NCI-H2171 (cell line): ENCODE measurements at places on chromosomes 2 and 18.

- no peak for DNase-seq
These were observed 56.3 kb upstream of the GULP1 start for GRCh38 chr2:188235364-188235763.

DNA sequence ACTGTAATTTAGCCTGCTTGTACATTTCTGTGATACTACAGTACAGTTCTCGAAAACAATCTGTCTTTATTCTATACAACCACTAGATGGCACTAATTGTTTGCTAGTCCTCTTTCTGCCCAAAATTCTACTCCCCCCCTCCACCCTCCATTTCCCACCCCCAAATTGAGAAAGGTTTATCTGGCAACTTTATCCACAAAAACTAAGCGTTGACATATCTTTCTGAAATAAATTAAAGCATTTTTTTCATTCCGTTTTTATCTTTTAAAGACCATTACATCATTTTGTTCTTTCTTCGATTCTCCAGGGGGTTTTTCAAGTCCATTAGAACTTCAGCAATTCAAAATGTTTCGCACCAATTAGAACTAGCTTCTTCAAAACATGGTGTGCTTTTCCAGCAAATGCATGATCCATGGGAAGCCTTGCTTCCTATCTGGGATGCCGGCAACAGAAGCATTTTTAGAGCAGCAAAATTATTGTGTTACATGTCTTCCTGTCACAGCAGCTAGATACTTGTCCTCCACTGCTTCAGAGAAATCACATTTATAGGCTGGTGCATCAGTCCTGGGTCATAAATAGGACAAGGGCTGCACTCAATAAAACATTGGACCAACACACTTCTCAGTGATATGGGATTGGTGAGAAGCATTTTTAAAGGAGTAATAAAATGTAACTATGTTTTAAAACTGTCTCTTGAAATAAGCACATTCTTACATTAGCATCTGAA is 241.3 kb downstream of the PAX3 start:
- no peak for DNase-seq

GRCh38 chr18:9941660-9942059 is 27.8 kb downstream of the VAPA start:
- DNase-seq, result no peak

DNA sequence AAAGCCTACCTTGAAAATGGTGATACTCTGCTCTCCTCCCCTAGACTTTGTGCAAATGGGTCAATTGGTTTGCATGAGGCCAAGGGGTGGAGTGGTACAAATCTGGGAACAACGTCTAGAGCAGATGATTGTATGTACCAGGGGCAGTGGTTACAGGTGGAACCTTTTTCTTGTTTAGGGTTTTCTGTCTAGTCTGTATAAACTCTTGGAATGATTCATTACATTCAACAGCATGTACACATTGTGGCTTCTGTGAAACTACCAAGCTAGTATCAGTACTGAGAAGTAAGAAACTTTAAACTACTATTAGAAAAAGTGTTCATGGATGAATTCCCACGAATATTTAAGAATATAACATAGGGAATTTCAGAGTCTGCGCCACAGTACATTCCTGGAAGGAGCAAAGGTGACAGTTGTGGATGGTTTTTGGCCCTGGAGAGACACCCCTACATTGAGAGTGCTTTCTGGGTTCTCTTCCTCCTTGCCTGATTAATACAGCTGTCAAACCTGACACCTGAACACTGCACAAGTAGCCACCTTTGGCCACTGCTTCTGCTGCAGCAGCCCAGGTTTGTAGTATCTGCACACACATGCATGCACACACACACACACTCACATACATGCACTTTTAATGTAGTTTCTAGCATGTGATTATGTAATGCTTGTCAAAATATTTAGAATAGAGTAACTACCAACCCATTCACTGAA is 30.0 kb downstream of the CFAP221 start:
- DNase-seq, result no peak

- DNase-seq, result no peak
These were observed 156.1 kb downstream of the MYO1B start for GRCh38 chr2:191401287-191401686.

DNA sequence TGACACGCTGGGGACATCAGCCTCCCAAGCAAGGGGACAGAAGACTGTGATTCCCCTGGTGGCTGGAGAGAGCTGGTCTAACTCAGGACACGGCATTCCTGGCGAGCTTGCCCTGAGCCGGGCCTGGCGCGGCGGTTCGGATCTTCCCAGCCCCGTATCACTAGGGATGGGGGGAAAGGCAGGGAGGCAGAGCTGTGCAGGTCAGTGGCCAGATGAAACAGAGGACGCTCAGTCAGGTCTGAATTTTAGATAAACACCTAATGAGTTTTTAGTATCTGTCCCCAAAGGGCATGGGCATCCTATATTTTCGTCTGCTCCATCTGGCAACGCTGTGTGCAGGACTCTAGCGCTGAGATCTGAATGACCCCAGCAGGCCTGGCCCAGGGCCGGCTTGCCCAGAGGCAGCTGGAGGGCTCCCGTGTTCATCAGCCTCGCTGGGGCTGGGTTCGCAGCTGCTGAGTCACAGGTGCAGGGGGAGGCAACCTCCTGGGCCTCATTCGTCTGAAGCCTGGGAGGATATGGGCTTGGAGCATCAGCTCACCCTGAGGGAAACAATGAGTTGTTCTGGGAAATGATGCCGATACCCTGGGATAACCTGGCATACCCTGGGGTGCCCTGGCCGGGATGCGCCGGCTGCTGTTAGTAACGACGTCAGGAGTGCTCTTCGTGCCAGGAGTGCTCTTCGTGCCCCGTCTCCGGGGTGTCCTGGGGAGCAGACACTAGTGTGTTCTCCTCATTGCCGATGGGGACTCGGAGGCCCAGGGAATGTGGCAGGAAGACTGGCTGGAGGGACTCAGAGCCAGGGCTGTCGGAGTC is 48.1 kb upstream of the HPCAL1 start:
- DNase-seq, result peak; percentile 27

DNA sequence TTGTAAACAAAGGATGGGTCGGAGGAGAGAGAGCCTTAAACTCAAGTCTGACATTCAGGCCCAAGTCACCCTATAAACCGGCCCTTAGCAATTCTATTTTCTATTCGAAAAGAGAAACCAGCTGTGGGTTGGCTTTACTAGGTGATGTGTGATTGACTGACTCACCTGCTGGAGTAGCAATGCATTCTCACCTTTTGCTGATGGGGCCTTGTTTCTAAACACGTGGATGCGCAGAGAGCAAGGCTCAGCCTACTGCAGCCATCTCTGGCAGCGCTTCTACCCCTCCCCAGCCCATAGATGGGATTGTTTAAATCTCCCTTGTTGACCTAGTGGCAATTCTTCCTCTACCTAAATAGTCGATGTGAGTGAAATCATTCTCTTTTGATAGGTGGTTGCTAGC is 138.5 kb downstream of the MEIS1 start:
- DNase-seq, result no peak

DNA sequence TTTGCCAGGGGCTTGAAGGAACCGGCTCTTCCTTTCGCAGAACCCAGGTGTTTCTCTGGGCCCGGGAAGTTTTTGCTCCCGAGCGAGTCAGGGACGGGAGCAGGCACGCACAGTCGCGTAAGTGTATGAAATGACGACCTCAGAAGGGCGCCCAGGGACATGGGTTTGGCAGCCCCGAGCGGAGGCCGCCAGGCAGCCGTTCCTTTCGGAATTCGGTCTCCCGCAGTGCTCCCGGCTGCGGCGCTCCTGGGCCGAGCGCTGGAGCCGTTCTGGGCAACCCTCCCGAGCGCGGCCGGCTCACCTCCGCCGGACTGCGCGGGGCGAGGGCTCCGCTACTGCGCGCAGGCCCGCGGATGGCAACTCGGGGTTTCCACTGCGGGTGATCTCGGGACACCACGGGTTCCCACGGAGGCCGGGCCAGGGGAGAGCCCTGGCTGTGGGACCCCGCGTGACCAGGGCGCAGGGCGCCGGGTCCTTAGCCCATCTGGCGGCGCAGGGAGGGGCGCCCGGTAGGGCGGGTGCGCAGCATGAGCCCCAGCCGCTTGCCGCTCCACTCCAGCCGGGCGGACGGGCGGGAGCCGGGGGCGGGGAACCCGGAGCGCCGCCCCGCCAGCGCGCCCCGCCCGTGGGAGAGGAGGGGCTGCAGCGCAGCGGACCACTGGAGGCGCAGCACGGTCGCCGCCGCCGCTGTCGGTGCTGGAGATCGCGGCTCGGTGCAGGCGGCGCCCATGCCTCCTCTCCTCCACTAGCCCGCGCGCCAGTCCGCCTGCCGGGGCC is at the start of gene OSBPL6:
TSS of gene OSBPL6 (plus strand) at position 690 of the 777 bp plus-strand sequence. CDS start 111,673 bp downstream, outside the sequence.
- peak; percentile 76 for DNase-seq

DNA sequence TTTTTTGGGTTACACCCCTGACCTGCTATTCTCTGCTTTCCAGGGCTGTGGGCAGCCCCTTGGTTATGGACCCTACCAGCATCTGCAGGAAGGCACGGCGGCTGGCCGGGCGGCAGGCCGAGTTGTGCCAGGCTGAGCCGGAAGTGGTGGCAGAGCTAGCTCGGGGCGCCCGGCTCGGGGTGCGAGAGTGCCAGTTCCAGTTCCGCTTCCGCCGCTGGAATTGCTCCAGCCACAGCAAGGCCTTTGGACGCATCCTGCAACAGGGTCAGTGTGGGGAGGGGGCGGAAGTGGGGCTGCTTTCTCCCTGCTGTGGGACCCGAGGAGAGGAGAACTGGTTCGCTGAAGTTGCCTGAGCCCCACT is 9.7 kb upstream of the WNT10A start:
- no peak for DNase-seq

- no peak for DNase-seq
These were observed 5.1 kb upstream of the TTC27 start for GRCh38 chr2:32622570-32623310.

- DNase-seq, result no peak
These were observed 38.3 kb downstream of the MRPS9 start for GRCh38 chr2:105076121-105076520.

DNA sequence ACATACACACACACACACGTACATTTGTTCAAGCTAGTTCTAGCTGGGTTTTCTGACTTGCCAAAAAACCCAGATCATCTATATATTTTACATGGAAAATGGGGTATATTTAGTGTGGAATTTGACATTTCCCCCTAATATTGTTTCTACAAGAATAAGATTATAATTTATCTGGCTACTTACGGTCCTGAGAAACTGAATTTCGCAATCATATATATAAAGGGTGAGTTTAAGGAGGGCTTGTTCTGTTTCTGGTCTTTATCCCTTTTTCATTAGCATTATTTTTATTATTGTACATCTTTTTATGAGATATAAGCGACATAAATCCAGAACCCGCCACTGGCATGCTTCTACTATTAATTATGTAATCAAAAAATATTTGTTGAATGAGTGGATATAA is 528.9 kb downstream of the TMX3 start:
- no peak for DNase-seq

GRCh38 chr18:59382383-59382782 is 23.3 kb upstream of the LMAN1 start:
- DNase-seq, result no peak

- no peak for DNase-seq
These were observed 370.3 kb upstream of the LINC00305 start for GRCh38 chr18:64519201-64519600.

DNA sequence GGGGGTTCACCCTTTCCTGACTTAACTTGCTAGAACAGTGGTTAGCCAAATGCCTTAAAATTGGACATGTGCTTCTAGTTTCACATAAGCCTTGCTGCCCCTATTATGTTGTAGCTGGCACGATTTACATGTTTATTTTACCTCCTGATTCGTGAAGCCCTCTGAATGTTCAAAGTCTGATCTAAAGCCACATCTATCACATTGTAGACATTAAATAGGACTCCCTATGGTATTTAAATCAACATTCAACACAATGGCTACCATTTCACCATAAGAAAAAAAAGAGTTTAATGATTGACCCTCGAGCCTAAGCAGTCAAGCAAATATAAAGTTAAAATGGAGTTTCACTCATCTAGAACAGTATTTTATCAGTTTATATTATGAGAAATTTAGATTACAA is 151.5 kb downstream of the GULP1 start:
- no peak for DNase-seq

- DNase-seq, result no peak
These were observed 7.7 kb upstream of the GPC1 start for GRCh38 chr2:240427729-240428128.

- DNase-seq, result peak; percentile 12
These were observed 695.6 kb downstream of the TSN start for GRCh38 chr2:122451040-122451439.

GRCh38 chr2:16223841-16224177 is 283.5 kb downstream of the MYCN start:
- no peak for DNase-seq

- no peak for DNase-seq
These were observed 32.8 kb upstream of the TNS1 start for GRCh38 chr2:218035463-218036100.

DNA sequence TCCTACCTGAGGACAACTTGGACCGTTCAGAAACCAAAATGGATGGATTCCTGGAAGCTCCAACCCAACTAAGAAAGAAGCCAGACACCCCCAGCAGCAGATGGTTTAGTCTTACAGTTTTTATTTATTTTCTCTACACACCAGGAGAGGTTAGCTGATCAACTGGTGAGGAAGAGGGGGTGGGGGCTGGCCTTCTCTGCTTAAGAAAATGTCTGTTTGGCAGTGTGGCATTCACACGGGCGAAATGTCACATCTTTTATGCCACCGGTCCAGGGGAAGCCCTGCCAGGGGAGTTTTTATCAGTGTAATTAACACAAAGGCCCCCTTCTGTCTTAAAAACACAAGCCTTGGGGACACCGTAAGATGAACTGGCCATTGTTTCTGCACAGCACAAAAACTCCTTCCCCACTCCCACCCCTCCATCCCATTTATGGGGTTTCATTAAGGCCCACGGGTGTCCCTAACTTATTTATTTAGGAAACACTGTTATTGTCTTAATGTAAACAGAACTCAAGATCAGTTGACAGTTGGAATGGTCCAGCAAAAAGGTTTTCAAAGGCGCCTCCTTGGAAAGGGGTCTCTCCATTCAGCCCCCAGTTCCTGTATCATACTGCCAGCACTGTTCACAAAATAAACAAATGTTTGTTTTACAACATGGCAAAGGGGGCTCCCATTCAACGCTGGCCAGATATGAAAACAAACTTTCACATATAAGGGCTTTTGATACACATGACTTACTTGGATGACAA is 217.0 kb downstream of the C1D start:
- DNase-seq, result no peak

DNA sequence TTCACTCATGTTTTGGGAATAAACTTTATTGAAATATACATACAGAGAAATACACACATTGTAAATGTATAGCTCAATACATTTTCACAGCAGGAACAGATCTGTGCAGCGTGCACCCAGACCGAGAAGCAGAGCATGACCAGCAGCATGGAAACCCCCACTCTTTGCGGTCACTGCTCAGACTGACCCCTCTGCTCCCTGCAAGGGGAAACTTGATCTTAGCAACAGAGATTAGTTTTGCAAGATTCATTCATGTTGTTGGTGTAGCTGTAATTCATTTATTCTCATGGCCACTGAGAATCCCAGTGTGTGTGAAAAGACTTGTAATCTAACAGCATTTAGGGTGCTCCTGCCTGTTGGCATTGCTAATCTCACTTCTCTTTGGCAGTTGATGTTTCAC is 35.2 kb downstream of the LPIN1 start:
- DNase-seq, result no peak

GRCh38 chr18:7940971-7941370 is 373.9 kb downstream of the PTPRM start:
- DNase-seq, result no peak

GRCh38 chr2:18346344-18346743 is 214.1 kb downstream of the RDH14 start:
- DNase-seq, result no peak
